Activated CD8-positive, alpha-beta memory T cell treated with anti-CD3 and anti-CD28 coated beads, Interleukin-2, amount 50 U/mL, for 48 hours (primary cell): ENCODE measurements at places on chromosomes 3 and 15.

DNA sequence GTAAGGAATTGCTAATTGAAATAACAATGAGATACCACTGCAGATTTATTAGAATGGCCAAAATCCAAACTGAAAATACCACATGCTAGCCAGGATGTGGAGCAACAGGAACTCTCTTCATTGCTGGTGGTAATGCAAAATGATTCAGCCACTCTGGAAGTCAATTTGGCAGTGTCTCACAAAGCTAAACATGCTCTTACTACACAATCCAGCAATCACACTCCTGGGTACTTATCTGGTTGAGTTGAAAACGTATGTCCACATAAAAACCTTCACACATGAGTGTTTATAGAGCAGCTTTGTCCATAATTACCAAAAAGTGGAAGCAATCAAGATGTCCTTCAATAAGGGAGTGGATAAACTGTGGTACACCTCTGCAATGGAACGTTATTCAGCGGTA lies 113.3 kb downstream of the SMAD6 start:
- DNase-seq: no peak

DNA sequence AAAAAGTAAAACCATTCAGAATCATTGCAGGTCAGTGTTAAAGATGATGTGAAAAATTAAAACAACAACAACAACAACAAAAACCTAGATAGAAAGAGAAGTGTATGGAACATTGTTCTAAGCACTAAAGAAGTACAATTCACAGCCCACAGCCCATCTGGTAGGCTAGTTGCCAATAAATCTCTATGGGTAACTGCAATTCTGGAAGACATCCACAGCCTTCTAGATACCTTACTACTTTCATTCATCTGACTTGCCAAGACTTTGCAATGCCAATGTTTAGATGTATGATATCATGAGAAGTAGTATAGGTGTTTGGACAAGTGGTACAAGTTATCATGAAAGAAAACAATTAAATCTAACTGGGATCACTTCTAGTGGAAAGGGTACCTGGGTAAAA lies 198.6 kb downstream of the VGLL3 start:
- DNase-seq: no peak

DNA sequence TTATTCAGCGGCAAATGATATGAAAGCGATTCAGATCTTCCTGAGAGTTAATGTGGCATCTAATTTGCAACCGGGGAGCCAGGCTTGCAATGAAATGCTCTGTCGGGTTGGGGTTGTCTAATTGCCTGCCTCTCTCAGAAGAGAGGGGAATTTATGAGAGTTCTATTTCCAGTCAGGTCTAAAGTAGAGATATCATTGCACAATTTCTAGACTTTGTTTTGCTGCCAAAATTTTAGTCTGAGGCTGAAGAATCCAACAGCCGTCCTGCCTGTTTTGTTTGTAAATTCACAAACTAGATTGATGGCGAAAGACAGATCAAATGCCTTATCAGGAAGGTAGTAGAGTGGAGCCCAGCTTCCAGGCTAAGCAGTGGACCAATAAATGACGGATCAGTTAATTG lies 610 bp downstream of the LIPC start:
- DNase-seq: no peak

DNA sequence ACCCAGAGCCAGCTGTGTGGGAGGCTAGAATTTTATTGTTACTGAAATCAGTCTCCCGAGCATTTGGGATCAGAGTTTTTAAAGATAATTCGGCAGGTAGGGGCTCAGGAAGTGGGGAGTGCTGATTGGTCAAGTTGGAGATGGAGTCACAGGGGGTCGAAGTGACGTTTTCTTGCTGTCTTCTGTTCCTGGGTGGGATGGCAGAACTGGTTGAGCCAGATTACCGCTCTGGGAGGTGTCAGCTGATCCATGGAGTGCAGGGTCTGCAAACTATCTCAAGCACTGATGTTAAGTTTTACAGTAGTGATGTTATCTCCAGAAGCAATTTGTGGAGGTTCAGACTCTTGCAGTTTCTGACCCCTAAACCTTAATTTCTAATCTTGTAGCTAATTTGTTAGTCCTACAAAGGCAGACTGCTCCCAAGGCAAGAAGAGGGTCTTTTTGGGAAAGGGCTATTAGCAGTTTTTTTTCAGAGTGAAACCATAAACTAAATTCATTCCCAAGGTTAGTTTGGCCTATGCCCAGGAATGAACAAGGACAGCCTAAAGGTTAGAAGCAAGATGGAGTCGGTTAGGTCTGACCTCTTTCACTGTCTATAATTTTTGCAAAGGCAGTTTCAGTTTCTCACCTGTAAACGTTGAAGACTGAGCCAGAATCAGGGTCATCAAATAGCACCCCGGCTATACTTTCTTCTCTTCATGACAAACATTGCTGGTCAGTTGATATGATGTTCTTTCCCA lies 28.2 kb downstream of the FLNB start:
- DNase-seq: no peak

GRCh38 chr15:39473298-39473947 lies 107.5 kb upstream of the THBS1 start:
- no peak for DNase-seq

GRCh38 chr15:70017801-70018200 lies 79.9 kb downstream of the TLE3 start:
- no peak for DNase-seq

DNA sequence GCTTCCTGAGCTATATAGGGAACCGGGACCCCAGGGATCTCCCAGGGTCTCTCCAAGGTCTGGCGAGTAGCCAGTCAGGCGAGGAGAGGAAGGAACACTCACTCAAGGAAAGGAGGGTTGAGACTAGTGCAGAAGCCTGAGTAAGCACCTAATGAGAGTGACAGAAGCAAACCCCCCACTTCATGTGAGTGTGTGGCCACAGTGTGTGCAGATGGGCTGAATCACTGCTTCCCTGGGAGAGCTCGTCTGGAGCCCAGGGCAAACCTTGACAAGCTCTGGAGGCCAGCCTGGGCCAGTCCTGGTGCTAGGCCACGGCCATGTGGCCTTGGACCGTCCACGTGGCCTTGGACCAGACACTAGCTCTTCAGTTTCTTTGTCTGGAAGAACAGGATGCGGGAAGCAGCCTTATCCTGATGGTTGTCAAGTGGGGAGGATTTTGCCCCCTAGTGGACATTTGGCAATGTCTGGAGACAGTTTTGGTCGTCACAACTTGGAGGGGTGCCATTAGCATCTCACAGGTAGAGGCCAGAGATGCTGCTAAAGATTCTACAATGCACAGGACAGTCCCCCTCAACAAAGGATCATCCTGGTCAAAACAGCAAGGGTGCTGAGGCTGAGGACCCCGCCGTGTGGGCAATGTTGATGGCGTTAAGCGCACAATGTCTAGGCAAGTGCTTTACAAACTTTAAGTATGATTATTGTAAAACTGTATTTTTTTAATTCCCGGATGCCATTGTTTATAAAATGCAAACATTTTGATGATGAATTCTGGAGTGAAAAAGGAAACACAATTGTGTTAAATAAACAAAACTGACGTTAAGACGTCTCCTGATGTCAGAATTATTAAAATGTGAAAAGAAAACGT lies 34.8 kb upstream of the CTSH start:
- no peak for DNase-seq

GRCh38 chr3:124383051-124383450 lies 347.2 kb upstream of the UMPS start:
- DNase-seq: no peak

- DNase-seq: no peak
Measured at GRCh38 chr3:40037582-40037981, 228.2 kb downstream of the MYRIP start.

DNA sequence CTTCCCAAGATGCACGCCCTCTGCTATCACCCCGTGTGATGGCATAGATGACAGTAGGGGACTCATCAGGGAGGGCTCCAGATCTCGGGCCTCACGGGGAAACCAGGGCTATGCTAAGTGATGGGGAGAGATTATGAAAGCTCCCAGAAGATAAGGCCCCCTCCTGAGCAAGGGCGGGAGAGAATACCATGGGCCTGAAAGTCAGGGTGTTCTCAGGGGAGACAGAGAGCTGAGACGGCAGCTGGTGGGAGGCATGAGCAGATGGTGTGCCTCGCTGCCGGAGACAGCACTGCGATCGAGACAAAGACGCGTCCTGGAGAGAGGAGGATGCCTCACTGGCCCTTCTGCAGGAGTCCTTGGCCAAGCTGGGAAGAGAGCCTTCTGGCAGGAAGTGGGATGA lies 106.5 kb upstream of the ADPGK start:
- DNase-seq: no peak

DNA sequence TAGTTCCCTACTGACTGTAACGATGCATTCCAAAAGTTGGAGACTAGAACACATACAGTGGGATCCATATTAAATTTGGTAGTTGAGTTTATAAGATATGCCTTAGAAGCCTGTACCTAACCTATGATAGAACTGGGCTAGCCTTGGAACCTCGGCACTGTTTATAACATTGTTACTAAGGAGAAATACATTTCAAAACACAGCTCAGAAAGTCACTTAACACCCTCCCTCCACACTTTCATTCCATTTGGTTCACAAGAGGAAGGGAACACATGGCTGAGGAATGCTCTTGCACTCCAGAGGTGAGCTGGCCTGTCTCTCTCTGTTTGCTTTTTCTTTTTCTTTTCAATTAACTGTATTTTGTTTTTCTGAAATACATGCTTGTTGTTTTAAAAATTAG lies 48.7 kb upstream of the TSC22D2 start:
- DNase-seq: no peak

- DNase-seq: peak; percentile 78
Measured at GRCh38 chr15:84982301-84982920, 755 bp downstream of the PDE8A start.

DNA sequence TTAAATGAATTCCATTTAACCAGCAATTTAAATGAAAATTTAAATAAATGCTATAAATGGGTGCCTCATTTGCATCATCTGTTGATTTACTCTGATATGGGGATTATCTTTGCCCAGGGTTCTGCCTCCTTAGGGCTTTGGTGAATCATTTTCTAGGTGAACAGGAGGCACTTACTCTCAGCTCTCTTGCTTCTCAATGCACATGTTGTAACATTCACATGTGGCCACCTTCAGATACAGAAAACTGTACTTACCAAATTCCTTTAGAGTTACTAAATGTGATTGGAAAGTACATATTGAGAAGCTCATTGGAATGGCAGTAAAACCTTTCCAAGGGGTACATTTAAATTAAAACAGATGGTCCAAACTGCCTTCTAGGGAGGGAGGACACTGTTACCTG lies 20.8 kb downstream of the GADL1 start:
- no peak for DNase-seq

- no peak for DNase-seq
Measured at GRCh38 chr3:26340001-26340400, 282.6 kb upstream of the LRRC3B start.

- DNase-seq: no peak
Measured at GRCh38 chr3:151012753-151013152, 40.2 kb upstream of the CLRN1 start.

- no peak for DNase-seq
Measured at GRCh38 chr3:12991861-12992281, 81.4 kb downstream of the IQSEC1 start.

GRCh38 chr15:68807249-68807648 lies 13.4 kb downstream of the ANP32A start:
- DNase-seq: peak; percentile 35

GRCh38 chr15:79844221-79844620 lies 52.6 kb downstream of the MTHFS start:
- no peak for DNase-seq

DNA sequence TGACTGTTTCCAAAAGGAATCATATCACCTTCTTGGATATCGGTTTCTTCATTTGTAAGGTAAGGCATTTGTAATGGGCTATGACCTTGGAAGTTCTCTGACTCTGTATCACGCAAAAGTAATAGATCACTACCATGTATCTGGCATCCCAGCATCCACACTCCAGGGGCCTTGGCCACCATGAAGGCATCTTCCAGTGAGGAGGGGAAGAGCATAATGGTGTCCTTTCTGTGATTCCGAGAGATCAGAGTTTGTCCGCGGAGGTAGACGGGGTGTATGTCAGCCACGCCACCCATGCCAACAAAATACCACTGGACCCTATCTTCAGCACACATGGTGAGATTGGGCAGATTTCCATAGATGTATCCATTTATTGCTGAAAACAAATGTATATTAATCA lies 48.1 kb upstream of the CP start:
- DNase-seq: no peak

- DNase-seq: no peak
Measured at GRCh38 chr3:36597422-36597821, 166.9 kb downstream of the DCLK3 start.

DNA sequence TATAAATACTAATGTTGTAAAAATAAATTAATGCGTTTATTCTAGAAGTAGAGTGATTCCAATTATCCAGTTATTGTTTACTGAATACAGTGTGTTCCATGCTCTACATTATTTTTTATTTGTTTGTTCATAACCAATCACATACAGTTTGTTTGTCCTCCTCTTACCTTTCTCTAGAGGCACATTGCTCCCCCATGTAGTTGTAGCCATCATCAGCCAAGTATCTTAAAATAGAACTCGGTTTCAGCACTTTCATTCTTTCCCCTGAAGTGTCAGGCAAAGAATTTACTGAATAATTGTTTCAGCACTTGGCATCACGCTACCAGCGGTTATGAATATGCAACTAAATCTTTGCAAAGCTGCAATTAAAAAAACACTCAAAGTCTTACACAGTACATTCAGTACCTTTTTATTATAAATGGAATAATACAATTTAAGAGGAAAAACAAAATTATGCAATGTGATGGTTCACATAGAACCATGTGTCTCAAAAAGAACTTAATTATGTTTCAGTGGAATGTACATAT lies 448.6 kb upstream of the ATP10A start:
- no peak for DNase-seq

GRCh38 chr3:112489674-112490479 lies 9.4 kb downstream of the BTLA start:
- no peak for DNase-seq
